ENCODE measurements at places on chromosomes 13 and 19.

DNA sequence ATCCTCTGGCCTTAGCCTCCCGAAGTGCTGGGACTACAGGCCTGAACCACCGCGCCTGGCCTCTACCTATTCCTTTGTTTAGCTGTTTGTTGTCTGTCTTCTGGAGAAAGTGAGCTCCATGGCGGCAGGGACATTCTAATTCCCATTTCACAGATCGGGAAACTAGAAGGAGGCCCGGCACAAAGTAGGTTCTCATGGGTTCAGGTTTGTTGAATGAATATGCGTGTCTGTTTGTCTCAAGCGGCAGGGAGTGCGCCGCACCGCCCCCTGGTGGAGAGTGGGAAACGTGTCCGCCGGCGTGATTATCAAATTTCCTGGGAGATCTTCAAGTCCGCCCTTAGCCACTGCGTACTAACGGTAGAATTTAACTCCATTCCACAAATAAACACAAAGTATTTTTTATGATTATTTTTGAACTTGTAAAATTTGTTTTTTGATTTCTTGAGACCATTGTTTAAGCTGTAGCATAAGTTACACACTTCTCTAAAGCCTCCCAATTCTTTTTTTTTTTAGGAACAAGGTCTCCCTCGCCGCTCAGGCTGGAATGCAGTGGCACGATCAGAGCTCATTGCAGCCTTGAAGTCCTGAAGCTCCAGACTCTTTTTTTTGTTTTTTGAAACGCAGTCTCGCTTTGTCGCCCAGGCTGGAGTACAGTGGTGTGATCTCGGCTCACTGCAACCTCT is 8.9 kb upstream of the CCDC9 start:
- peak; percentile 60 for DNase-seq

DNA sequence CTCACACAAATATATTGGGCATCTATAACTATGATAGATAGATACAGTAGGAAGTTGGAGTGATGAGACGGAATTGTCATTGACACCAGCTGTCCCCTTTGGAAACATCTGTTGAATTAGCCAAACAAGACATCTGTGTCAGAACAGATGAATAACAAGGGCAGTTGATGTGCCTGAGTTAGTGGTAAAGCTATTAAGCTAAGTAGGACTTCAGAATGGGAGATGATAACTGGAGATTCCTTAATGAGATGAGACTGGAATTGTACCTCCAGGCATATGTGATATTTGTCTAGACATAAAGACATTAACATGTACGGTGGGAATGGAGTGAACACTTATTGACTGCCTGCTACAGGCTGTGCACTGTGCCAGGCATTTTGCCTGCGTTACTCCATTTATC is 78.7 kb downstream of the MBNL2 start:
- DNase-seq: no peak

GRCh38 chr13:26168835-26169234 is 53.3 kb downstream of the RNF6 start:
- no peak for DNase-seq

- DNase-seq: no peak
Measured at GRCh38 chr13:46553521-46553885, 533 bp downstream of the LRCH1 start.

DNA sequence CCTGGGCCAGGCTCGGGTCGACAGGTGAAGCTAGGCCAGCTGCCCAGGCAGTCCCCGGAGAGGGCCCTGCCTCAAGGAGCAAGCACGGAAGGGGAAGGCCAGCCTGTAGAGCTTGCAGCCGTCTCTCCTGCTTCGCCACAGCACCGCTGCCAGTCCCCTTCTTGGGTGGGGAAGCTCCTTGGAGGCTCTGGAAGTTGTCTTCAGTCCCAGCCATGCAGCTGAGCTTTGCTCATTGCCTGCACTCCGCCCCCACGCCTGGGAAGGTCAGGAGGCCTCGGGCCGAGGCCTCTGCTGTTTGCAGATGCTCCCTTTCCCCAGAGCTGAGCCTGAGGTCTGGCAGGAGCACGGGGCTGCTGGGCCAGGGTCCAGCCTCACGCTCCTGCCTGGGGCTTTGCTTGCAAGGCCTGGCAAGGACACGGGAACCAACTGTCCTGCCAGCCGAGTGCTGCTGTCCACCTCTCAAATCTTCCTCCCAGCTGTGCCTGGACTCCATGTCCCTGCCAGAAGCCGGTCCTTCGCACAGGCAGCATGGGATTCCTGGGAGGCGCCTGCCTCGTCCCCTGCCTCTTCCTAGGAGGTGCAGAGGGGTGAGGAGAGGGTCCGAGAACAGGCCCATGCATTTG is 13.3 kb downstream of the PLEKHF1 start:
- DNase-seq: no peak
